Left renal pelvis (tissue), 4 donors: ENCODE measurements at places on chromosomes 5 and 9.
A peak's percentile ranks its signal among the peaks of the same experiment; 100 is the strongest.

GRCh38 chr9:81610740-81611107 lies 78.6 kb downstream of the TLE1 start:
- DNase-seq: no peak

DNA sequence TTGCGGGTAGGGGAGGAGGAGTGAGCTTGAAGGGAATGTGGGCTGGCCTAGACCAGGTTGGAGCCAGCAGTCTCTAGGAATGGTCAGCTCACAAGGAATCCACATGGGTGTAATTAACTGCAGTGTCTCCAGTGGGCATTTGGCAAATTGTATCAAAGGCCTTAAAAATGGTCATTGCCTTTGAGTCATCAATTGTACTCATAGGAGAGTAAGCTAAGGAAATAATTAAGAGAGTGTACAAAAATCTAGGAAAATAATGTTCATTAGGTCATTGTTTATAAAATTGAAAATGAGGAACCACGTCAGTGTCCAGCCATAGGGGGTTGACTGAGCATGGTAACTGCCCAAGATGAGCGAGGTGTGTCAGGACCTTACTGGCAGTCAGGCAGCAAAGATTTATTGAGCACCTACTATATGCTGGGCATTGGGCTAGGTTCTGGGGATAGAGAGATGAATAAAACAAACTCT lies 29.8 kb upstream of the RPL26L1 start:
- DNase-seq: no peak

DNA sequence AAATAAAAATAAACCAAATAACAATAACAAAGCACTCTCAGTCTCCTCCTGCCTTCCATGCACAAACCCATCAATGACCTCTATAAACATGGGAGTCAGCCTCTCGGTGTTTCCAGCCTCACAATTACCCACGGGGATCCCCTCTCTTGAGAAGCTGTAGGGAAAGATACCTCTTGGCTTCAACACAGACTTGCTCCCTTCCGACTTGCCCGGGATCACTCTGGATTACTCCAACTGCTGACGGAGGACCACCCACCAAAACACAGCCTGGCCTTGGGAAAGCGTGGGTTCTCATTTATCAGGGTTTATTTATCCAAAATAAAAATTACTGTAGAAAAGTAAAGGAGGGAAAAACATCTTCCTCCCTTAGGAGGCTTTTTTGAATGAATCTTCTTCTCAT lies 11.5 kb upstream of the NKX2-5 start:
- DNase-seq: no peak

DNA sequence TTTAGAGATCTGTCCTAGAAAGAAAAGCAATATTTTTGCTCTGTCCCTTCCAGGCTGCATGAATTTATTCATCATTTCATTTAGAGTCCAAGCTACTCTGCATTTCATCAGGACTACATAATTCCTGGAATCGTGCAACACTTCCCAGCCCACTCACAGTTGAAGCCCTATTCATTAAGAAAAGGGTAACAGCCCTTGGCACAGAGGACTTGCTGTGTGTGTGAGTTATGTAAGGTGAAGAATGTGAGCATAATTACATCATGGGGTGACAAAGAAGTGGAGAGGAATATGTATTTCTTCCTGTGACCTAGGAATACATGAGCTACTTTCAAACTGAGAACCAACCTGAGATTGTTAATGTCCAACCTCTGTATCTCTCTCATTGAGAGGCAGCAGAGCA lies 317.4 kb downstream of the ARHGEF28 start:
- DNase-seq: no peak

DNA sequence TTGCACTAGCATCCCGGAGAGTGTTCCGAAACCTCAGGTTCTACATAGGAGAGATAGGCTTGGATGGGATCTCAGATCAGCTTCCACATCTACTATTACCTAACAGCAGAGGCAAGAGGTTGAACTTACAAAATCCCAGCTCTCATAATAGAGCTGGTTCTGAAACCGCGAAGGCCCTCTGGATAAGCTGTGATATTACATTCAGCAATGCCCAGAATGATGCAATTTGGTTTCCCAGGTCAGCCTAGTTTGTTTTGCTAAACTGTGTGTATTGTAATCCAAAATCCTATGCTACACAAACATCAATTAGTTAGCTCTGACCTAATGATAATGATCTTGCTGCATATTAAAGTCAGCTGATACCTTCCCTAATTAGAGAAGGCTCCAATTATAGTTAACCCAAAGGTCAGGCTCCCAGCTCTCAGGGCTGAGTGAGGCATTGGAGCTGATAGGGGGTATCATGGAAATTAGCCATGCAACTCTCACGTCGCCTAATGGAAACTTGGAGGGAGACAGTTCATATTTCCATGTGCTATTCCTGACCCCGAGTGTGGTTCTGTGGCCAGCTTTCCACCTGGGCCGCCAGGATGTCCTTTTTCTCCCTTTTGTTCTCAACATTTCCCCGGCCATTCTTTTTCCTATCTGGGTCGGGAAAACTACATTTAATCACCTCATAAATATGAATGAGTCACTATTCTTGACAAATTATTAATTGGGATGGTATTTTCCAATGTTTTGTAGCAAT lies 278.4 kb upstream of the IRX1 start:
- DNase-seq: no peak

GRCh38 chr5:149549461-149550267 lies 1.6 kb downstream of the CSNK1A1 start:
- DNase-seq: no peak

GRCh38 chr5:90888511-90889324 lies 330.1 kb downstream of the ADGRV1 start:
- DNase-seq: no peak

- no peak for DNase-seq
Observed at GRCh38 chr5:96327722-96328121, 105.3 kb downstream of the PCSK1 start.

GRCh38 chr5:159550951-159551350 lies 220.7 kb upstream of the IL12B start:
- DNase-seq: no peak

GRCh38 chr9:124551472-124552272 lies 44.5 kb upstream of the NR5A1 start:
- DNase-seq: peak; percentile 12

- DNase-seq: peak; percentile 65
Observed at GRCh38 chr5:78594610-78595457, 53.7 kb downstream of the LHFPL2 start.

GRCh38 chr5:135266975-135267374 lies 132.1 kb downstream of the MACROH2A1 start:
- no peak for DNase-seq

- no peak for DNase-seq
Observed at GRCh38 chr9:37639109-37639762, 11.5 kb upstream of the FRMPD1 start.

GRCh38 chr5:172868924-172869591 lies 35.0 kb downstream of the ERGIC1 start:
- DNase-seq: no peak

DNA sequence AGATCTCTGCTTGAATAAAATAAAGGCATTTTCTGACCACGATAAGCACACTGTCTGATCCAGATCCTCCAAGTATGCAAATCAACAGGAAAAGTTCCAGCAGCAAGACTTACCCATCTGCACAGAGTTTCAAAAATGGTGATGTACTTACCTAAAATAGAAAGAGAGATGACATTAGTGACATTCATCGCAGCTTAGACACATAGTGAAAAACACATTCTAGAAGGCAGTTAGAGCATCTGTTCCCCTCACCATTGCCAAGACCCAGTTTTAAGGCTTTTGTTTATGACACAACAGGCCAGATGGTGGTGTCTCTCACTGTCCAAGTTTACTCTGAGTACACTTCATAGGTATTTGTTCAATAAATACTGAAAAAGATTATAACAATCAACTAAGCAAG lies 207.7 kb downstream of the PDE4D start:
- no peak for DNase-seq

- no peak for DNase-seq
Observed at GRCh38 chr5:139276426-139276825, 17.1 kb upstream of the MATR3 start.

DNA sequence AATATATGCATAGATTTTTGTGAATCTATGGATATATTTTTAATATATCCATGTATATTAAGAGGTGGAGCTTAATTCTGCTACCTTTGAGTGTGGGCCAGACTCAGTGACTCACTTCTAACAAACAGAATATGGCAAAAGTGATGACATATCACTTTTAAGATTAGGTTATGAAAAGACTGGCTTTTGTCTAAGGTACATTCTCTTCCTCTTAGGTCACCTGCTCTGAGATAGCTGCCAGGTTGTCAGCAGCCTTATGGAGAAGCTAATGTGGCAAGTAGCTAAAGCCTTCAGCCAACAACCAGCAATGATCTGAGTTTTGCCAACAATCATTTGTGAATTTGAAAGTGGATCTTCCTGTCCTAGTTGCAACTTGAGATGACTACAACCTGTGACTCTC lies 83.8 kb downstream of the ANKRD31 start:
- no peak for DNase-seq

GRCh38 chr5:61327760-61328753 lies 4.0 kb upstream of the ZSWIM6 start:
- no peak for DNase-seq

DNA sequence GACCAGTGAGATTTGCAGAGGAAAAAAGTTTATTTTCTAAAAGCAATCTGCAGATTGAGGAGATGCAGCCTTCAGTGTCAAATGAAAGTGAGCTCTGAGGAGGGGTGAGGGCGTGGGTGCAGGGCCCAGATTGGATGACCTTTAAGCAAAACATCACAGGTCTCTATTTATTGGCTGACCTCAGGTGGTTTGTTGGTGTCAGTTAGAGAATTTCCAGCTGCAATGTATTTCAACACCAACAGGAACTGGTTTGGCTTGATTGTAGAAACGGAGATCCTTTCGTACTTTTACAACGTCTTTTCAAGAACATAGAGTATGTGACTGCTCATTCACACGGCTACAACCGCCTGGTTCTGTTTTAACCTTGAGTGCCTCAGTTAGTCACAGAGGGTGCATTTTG lies 1069.1 kb downstream of the EFNA5 start:
- DNase-seq: peak; percentile 14
